ENCODE measurements at places on chromosomes 3 and 15. TPM values are rescaled to one million over a fixed set of nuclear protein-coding genes. Genes with fewer than 3 reads are reported as not detected.

The FEZF2 gene
- total RNA-seq, result not detected

The ANKRD28 gene
- total RNA-seq, result 26.8 TPM

The LRRC2 gene
- 0.83 TPM for total RNA-seq

The NME9 gene
- not detected for total RNA-seq

The GUCA1C gene
- not detected for total RNA-seq

The FANCD2OS gene
- not detected for total RNA-seq

The MCCC1 gene
- total RNA-seq, result 37.3 TPM

The PLAAT1 gene
- not detected for total RNA-seq

DNA sequence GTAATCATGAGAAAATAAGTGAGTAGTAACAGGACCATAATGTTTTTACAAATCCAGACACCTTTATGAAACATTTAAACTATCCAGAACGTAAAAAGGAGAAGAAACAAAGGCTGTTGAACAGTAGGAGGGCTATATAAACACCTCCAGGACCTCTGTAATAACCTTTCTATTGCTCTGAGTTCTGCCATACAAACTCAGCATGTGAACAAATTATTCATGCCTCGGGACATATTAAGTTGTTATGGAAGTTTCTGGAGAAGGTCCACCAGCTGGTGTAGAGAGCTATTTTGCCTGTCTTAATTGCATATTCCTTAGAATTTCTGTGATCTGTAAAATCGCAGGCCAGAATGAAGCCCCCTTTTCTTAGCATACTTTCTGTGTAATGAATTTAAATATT is 256.3 kb downstream of the UBE2E2 start:
- DNase-seq, result no peak

- DNase-seq, result no peak
Observed at GRCh38 chr3:57530071-57530608, 14.0 kb downstream of the DNAH12 start.

DNA sequence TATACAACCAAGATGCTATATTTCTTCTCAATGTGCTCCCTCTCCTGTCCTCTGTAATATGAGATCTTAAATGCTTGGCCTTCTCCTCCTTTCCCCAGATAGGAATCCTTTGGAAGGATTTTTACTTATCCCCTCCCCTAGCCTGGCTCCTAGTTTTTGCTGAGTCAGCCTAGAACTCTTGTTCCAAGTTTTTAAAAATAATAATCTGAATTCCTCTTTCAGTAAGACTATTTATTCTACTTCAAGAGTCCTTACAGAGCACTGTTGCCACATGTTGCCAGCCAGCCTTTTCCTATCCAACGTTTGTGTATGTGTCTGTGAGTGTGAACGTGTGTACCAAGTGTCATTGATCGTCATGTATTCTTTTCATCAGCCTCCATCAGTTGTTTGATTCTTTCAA is 11.0 kb upstream of the KCNMB2 start:
- no peak for DNase-seq

GRCh38 chr3:151351219-151351618 is 21.9 kb upstream of the P2RY13 start:
- DNase-seq, result no peak

DNA sequence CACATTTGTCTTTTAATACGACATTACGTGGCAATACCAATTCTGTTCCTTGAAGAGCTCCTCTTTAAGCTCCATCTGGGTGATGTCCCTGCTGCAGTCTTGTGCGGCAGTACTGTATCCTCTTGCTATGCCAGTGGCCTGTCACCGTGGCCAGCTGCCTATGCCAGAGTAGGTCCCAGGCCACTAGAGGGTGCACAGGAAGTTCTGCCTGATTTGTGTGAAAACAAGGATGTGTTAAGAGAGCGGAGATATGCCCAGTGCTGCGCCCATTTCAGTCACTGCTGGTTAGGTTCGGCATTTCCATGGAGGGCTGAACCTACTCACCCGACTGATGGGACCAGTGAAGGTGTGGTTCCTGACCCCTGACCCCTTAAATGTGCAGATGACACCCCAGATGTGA is 25.2 kb downstream of the NIPA1 start:
- no peak for DNase-seq

- DNase-seq, result no peak
Observed at GRCh38 chr3:149535333-149535685, 60.8 kb downstream of the TM4SF4 start.

- no peak for DNase-seq
Observed at GRCh38 chr15:69467636-69468035, 15.0 kb downstream of the RPLP1 start.

GRCh38 chr3:48504051-48504946 is at the start of gene SHISA5:
Gene SHISA5, minus strand, starts transcription at chr3:48504174. Its CDS starts 80 bp downstream, at chr3:48504094.
- DNase-seq, result no peak

- DNase-seq, result no peak
Observed at GRCh38 chr3:152505926-152506325, 237.2 kb downstream of the MBNL1 start.

- DNase-seq, result no peak
Observed at GRCh38 chr3:131535596-131535995, 32.8 kb upstream of the MRPL3 start.

DNA sequence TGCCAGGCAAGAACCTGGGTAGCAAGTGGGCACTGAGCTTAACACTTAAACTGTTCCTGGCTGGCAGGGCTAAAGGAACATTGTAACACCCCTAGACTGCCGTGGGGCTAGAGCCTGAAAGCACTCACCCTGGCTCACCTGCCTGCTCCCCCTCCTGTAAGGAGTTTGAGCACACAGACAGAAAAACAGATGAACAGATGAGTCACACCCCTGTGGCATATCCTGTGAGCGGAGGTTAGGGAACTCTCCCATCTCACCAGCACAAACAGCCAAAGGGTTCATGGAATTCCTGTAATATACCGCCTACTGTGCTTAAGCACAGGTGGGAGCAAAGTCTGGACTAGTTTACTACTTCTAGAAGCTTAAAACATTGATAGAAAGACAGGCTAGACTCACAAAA is 300.1 kb downstream of the ROBO1 start:
- no peak for DNase-seq

- DNase-seq, result no peak
Observed at GRCh38 chr3:85626662-85627061, 667.9 kb downstream of the CADM2 start.

DNA sequence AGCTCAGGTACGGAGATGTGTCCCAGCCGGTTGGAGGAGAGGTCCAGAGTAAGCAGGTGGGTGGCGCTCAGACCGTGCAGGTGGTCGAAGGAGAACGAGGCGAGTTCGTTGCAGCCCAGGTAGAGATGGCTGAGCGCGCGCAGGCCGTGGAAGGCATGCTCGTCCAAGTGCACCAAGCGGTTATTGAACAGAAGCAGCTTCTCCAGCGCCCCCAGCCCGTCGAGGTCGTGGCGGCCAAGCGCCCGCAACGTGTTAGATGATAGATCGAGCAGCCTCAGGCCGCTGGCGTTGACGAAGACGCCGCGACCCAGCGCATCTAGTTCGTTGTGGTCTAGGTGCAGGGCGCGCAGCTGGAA is 648 bp downstream of the AMIGO3 start:
- no peak for DNase-seq

DNA sequence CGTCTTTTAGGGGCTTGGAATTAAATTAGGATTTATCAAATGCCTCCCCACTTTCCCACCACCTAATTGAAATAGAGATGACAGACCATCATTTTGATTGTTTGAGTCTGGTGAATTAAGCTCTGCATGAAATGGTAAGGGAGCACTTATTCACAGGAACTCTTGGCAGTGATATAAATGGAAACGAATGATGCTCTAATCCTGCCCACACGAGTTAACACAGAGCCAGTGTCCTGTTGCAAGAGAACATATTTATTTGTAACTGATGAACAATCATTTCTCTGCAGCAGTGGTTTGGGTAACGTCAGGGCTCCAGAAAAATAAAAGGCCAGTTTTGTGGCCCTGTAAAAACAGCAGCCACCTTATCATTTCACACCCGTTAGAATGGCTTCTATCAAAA is 163.3 kb downstream of the FEZF2 start:
- DNase-seq, result no peak

DNA sequence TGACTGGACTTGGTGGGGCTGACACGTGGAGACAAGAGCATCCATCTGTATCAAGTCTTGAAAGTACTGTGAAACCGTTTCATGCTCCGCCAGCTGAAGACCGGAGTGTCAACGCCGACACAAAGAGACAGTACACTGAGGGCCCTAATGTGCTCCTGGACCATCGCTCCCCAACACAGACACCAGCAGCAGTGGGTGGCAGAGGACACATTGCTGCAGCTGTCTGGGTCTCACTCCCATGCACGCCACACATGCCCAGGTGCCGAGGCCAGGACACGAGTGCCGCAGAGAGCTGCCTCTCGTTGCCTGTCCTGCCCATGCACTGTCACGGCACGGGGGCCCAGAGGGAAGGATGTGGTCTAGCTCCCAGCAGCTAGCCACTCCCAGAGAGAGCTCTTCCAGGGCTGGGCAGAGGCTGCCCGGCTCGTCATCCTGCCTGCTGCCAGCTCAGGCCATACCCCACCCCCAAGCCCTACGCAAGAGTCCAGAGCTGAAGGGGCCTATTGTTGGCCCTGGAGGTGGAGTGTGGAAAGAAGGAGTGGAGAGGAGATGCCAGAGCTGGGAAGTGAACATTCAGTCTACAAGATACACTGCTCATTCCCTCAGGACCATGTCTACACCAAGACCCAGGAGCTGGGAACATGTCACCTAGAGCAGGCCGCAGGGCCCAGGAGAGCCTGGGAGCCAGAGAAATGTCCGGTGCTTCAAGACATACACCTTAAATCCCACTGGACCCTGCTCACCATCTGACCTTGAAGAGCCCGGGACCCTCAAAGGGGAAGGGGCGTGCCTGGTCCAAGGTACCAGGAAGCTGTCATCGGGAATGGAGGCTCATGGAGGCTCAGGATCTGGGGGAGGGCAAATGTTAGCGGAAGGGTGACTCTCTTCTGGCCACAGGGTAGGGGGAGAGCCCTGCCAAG is 7.7 kb downstream of the TNK2 start:
- no peak for DNase-seq

- DNase-seq, result no peak
Observed at GRCh38 chr3:28934126-28934813, 346.6 kb upstream of the RBMS3 start.

DNA sequence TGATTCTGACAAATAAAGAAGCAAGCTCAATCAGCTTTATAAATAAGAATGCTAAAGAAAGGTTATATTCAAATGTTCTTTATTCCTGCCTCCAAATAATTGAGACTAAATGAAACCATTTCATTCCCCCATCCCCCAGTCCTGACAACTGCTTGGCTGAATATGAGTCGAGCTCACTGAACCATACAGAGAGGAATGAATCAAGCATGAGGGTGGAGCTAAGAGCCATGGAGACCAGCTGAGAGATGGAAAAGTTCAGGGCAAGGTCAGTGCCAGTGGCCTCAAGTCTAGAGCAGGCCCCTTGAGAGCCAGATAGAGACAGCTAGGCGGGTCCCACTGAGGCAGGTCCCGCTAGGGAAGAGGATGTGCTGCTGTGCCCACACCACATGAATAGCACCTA is 188.7 kb upstream of the EIF1B start:
- DNase-seq, result no peak

GRCh38 chr3:50624634-50625033 is 7.7 kb downstream of the MAPKAPK3 start:
- no peak for DNase-seq

DNA sequence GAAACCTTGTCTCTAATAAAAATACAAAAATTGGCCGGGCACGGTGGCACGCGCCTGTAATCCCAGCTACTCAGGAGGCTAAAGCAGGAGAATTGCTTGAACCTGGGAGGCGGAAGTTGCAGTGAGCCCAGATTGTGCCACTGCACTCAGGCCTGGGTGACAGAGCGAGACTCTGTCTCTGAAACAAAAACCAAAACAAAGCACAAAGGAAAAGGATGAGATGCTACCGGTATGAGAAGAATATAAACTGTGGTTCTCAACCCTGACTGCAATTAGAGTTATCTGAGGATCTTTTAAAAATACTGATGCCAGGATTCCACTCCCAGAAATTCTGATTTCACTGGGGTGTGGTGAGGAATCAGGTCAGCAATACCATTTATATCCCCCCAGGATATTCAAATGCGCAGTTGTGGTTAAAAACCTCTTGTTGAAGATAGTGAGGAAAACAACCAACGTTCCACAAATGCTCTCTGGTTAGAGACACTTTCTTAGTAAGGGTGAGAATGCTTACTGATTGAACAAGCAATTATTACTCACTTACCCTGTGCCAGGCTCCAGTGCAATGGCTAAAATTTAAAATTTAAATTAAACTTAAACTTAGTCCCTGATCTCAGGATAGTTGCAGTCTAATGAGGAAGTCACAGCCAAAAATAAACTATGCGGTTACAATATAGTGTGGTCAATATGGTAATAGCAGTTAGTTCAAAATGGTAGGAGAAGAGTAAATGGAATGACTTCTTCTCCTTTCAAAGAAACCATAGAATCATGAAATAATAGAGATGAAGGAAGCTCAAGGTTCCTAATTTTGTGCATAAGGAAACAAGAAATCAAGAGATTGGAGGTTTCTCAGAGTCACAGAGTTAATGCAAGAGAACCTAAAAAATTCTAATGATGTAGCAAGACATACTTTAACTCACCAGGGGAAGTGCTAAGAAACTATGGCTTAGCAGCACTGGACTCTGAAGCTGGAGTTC is 109.5 kb downstream of the SSR3 start:
- no peak for DNase-seq

GRCh38 chr3:48952510-48953118 is 34.0 kb downstream of the ARIH2 start:
- DNase-seq, result no peak

- no peak for DNase-seq
Observed at GRCh38 chr15:66452420-66452819, 45.1 kb downstream of the SNAPC5 start.

GRCh38 chr3:126129398-126129891 is 45.5 kb upstream of the SLC41A3 start:
- peak; percentile 86 for DNase-seq

DNA sequence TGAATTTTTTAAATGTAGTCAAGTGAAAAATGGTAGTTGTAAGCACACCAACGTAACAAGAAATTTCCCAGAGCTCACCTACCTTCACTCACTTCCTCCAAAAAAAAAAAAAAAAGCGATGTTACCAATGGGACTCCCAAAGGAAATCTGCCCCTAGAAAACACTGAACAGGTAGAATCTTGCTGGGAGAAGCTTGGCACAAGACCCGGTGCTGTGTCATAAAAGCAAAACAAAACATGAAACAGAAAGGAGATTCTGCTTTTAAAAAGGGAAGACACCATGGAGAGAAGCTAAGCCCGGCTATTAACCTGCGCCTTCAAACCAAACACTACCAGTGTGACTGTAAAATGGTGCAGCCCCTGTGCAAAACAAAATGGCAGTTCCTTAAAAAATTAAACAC is 40.5 kb downstream of the PGPEP1L start:
- no peak for DNase-seq

DNA sequence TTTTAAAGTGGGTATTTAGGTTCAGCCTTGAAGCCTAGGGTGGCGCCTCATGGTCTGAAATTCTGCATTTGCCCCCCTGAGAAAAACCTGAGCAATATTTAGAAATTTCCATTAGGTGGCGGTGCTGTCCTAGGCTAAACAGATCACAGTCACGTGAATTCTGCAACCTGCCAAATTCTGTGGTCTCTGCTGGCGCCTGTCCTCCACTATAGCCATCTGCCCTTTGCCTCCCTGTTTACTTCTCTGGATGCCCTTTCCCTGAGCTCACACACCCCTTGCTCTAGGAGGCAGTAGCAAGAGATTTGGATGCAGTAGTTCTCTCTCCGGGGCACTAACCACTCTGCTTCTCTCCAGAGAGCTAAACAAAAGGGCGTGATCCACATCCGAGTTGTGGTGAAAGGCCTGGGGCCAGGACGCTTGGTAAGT is 9.1 kb downstream of the MRPS11 start:
- no peak for DNase-seq
